SK-N-DZ (cell line): ENCODE measurements at places on chromosomes 6 and 20.

DNA sequence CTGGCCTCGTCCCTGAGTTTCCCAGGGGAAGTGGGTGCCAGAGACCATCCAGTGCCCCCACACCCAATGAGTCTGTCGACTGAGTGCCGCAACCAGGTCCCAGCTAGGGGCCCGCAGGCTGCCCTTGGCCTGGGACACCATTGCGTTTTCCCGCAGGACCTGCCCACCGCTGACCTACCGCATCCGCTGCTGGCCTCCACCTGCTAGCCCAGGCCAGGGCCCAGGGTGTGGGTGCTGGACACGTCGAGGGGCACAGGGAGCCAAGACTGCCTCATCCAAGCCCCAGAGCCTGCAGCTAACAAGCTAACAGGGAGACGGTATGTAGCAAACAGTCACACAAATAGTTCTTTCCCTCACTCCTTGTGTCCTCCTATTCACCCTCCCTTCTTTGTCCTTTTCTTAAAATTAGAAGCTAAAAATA lies 97.7 kb downstream of the TMEM242 start:
- no peak for DNase-seq

DNA sequence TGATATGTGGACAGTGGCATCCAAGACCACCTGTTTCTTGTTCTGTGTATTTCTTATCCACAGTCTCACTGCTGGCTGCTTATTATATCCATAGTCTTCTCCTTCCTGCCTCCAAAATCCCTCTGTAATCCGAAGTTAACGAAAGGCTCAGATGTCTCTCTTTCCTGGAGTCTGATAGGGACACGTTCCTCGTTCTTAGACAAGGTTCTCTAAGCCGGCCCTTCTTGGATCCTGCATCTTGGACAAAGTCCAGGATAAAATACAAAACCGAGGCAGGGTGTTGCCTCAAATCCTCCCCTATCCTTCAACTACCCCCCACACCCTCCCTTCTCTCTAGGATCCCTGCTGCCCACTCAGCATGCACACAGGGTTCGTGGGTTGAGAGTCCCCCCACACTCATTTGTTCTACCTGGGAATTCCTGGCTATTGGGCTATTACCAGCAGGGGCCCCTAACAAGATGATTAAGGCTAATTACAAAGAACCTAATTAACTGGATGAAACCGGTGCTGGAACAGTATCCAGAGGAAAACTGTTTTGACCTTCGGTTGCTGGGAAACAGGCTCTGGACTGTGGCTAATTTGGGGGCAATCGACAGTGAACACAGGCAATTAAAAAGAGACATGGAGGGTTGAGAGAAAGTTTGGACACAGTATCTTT lies 32.7 kb upstream of the MRPS10 start:
- DNase-seq = no peak

DNA sequence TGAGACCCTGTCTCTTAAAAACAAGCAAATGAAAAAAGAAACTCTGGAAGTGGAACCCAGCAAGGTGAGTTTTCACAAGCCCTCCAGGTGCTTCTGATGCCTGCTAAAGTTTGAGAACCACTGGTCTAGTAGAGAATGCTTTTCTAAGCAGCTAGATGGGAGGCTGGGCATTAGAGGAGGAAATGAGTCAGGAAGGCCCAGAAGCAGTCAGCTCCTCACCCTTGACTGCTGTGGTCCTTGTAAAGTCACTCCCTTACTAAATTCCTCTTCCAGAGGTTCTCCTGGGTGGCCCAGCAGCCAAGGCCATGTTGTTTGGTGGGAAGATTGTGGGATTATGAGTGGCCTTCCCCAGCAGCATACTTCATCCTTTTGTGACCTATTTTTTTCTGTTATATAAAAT lies 52.0 kb upstream of the FYN start:
- DNase-seq = no peak

DNA sequence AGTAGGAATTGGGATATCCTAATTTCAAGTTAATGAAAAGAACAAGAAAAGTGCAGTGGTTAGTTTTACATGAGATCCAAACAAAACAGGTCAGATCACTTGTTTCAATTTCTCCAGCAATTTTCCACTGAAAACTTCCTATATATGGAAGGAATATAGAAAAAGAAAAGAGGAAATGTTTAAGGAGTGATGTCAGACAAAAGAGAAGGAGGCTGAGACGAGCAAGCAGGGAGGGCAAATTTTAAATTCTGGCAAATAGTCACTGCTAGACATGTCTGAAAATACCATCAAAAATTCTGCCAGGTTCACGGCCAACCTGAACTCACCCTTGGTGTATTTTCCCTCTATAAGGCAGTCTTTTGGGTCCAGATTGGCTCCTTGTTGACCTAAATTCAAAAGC lies 9.5 kb upstream of the NUP153 start:
- no peak for DNase-seq

DNA sequence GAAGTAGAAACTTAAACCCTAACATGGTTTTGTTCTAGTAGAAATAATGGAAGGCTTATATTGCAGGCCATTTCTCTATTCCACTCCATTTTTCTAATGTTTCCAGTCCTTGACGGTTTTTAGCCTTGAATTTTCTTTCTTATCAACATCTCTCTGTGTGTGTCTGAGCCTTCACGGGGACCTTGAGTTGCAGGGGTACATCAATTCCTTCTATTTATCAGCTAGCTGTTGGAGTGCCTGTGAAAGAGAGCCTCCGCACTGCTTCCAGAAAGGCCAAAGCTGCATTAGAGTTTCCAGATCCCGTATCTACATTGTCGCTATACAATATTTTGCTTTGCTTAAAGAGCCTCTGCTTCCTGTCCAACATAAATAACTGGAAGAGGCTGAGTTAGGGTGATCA lies 5.4 kb upstream of the HSF2 start:
- no peak for DNase-seq
